ENCODE measurements at places on chromosomes 1 and 21.
A peak's percentile ranks its signal among the peaks of the same experiment; 100 is the strongest.

- H3K36me3 ChIP-seq, result peaks cover 18% of the 10 kb centered on the region
- H3K4me3 ChIP-seq, result no peak overlapping the region
- H3K27ac ChIP-seq, result no peak overlapping the region
- peaks cover 27% of the 10 kb centered on the region for H3K4me1 ChIP-seq
These were observed 3.9 kb downstream of the TXNIP start for GRCh38 chr1:145992502-145992936.

DNA sequence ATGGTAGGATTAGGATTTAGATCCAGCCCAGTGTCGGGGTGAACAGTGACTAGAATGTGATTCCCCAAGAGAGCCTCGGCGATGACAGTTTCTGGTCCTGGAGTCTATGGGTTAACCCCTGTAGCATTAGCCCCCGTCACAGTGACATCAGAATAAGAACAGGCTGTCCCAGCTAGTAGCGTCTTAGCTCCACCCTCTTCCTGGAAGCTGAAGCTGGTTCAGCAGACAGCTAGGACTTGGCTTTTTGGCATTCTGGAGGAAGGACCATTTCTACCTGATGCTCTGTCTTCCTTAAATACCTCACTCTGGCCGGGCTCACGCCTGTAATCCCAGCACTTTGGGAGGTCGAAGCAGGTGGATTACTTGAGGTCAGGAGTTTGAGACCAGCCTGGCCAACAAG is 5.0 kb downstream of the NDUFS2 start:
- H3K27ac ChIP-seq, result no peak overlapping the region
- no peaks in the 10 kb centered on the region for H3K27me3 ChIP-seq
- H3K4me3 ChIP-seq, result no peak overlapping the region
- DNase-seq, result no peak

DNA sequence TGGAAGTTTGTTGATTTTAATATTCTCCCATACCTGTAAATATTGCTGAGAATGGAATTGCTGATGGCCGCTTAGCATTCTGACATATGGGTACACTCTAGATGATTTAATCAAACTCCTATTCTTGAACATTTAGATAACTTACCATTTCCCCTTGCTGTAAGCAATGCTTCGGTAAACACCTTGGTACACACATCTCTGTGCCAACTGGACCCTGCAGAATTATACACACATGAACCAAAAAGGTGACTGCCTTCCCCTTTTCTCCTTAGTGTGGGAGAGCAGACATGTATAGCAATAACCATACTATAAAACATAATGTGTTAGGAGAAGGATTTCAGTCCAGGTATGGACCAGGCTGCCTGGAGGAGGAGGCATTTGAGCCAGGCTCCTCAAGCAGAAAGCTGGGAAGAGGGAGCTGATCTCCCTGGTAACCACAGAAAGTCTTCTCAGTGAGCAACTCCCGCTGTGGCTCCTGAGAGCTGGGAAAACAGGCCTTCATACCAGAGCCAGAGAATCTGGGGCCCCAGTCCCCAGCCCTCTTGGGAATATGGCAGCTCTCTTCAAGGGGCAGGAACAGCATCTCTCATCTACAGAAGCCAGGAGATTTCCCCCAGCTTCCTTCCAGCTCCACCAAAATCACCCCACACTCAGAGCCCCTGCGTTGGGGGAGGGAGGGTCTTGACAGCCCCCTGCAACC is 33.9 kb upstream of the CSF1 start:
- H3K27ac ChIP-seq, result no peak overlapping the region
- peaks cover 8% of the 10 kb centered on the region for H3K4me1 ChIP-seq
- DNase-seq, result no peak
- no peak overlapping the region for H3K4me3 ChIP-seq

DNA sequence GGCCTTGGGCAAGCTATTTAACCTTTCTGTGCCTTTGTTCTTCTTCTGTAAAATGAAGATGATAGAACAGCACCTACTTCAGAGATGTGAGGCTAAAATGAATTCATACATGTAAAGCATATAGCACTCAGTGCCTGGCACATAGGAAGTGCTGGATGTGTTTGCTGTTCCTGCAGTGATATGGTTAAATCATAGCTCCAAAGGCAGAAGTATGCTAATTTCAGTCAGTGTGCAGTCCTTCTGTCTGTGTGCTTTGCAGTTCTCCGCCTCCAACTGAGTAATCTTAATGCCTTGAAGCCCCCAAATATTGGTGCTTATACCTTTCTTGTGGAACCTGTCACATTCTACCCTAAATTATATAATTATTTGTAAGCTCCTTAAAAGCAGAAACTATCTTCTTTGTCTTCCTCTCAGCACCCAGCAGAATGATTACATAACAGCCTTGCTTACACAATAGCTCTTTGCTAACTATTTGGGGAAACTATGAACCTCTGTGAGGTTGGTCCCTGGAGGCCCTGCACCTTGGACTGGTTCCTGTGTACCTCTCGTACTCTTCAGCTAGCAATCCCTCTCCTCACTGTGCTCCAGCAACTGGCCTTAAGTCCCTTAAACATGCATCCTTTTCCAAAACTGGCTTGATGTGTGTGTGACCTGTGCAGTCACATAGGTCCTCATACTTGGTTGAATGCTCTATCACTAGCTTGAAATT is 57.0 kb upstream of the CACYBP start:
- no peaks in the 10 kb centered on the region for H3K4me1 ChIP-seq
- no peak overlapping the region for H3K4me3 ChIP-seq
- H3K27ac ChIP-seq, result no peak overlapping the region
- H3K27me3 ChIP-seq, result no peaks in the 10 kb centered on the region
- no peak for DNase-seq

- H3K36me3 ChIP-seq, result no peaks in the 10 kb centered on the region
- no peaks in the 10 kb centered on the region for H3K27me3 ChIP-seq
These were observed 80.0 kb downstream of the DESI2 start for GRCh38 chr1:244732851-244733450.

DNA sequence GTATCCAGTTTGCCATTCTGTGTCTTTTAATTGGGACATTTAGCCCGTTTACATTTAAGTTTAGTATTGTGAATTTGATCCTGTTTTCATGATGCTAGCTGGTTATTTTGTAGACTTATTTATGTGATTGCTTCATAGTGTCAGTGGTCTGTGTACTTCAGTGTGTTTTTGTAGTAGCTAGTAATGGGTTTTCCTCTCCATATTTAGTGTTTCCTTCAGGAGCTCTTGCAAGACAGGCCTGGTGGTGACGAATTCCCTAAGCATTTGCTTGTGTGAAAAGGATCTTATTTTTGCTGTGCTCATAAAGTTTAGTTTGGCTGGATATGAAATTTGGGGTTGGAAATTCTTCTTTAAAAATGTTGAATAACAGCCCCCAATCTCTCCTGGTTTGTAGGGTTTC is 69.2 kb upstream of the PDC start:
- no peak overlapping the region for H3K27ac ChIP-seq
- peaks cover 10% of the 10 kb centered on the region for H3K4me1 ChIP-seq
- H3K27me3 ChIP-seq, result no peaks in the 10 kb centered on the region
- no peaks in the 10 kb centered on the region for H3K36me3 ChIP-seq

DNA sequence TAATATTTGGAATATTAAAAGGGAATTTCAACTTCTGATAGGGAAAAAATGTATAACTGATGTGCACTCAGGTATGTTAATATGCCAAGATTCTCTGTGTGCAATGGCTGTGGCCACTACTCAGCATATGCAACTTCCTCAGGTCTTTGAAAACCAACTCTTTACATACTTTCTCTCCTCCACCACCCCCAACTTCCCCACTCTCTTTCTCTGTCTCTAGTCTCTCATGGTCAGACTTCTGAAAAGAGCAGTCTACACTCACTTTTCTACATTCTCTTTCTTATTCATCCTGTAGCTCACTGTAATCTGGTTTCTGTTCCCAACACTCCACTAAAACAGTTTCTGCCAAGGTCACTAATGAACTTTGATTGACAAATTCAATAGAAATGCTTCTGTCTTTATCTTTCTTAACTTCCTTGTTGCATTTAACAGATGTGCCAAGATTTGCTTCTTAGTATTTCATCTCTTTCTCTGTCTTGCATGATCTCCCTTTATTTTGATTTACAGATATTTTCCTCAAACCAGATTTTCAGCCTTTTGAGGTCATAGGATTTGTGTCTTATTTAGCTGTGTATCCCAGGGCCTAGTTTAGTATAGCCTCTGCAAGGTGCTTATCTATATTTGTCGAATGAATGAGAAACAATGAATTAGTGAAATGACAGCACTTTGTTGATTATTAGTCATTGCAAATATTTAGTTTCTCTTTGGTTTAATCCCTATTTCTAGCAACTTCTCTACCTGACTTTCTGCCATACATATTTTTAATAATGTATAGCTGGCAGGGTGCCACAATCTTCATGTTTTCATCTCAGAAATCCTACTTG is 168.9 kb downstream of the LMO4 start:
- H3K4me3 ChIP-seq, result no peak overlapping the region
- H3K27ac ChIP-seq, result no peak overlapping the region
- DNase-seq, result no peak
- H3K27me3 ChIP-seq, result no peaks in the 10 kb centered on the region

DNA sequence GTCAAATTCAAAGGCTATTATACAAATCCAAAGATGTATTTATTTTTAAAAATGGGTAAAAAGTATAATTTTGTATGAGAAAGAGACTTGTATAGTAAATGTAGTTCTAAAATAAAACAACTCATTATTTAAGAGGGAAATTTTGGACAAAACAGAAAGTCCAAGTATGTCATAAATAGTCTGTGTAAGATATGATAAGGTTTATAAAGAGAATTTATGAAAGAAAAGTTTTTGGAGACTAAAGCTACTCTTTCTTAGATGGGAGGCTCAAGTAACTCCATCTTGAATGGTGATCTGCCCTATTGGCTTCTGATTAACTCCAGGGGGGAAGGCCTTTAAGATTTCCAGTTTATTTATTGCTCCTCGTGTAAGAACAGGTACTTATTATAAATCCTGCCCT is 14.7 kb upstream of the OR2T27 start:
- H3K27ac ChIP-seq, result no peak overlapping the region
- DNase-seq, result no peak
- no peaks in the 10 kb centered on the region for H3K36me3 ChIP-seq
- no peak overlapping the region for H3K4me3 ChIP-seq
- H3K4me1 ChIP-seq, result no peaks in the 10 kb centered on the region

GRCh38 chr1:86706018-86706635 is 1.8 kb downstream of the SH3GLB1 start:
- no peaks in the 10 kb centered on the region for H3K36me3 ChIP-seq
- H3K27ac ChIP-seq, result peak overlapping the region; percentile 89
- H3K27me3 ChIP-seq, result no peaks in the 10 kb centered on the region
- no peak for DNase-seq
- peak overlapping the region; percentile 94 for H3K4me3 ChIP-seq

GRCh38 chr1:103960710-103961109 is 211.0 kb downstream of the AMY1C start:
- H3K27ac ChIP-seq, result no peak overlapping the region
- no peaks in the 10 kb centered on the region for H3K27me3 ChIP-seq
- no peaks in the 10 kb centered on the region for H3K36me3 ChIP-seq
- no peaks in the 10 kb centered on the region for H3K4me1 ChIP-seq
- no peak for DNase-seq

DNA sequence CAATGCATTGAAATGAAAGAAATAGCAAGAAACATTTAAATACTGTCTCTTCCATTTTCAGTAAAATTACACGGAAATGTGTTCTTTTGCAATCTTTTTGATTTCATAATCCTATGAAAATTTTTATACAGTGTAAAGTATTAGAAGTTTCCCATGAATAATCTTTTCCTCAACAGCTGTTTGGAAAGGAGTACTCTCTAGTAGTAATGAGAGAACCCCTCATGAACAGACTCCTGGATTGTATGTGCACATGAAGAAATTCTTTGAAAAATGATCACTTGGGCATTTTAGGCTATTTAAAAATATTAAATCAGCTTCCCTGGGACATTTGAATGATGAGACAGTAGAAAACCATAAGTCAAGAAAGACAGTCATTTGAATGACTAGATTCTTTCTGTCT is 64.4 kb downstream of the LHX9 start:
- no peaks in the 10 kb centered on the region for H3K4me1 ChIP-seq
- H3K27ac ChIP-seq, result no peak overlapping the region
- H3K36me3 ChIP-seq, result no peaks in the 10 kb centered on the region
- DNase-seq, result no peak
- H3K27me3 ChIP-seq, result peaks cover 5% of the 10 kb centered on the region
- H3K4me3 ChIP-seq, result no peak overlapping the region

- H3K4me1 ChIP-seq, result peaks cover 7% of the 10 kb centered on the region
- DNase-seq, result no peak
- no peak overlapping the region for H3K4me3 ChIP-seq
- no peak overlapping the region for H3K27ac ChIP-seq
These were observed 279.0 kb downstream of the MATN1 start for GRCh38 chr1:30444401-30444800.

GRCh38 chr1:231187571-231187970 is 25.7 kb downstream of the TRIM67 start:
- no peak overlapping the region for H3K4me3 ChIP-seq
- peaks cover 11% of the 10 kb centered on the region for H3K27me3 ChIP-seq
- no peak for DNase-seq

GRCh38 chr1:21313203-21313885 is 23.1 kb upstream of the ECE1 start:
- H3K4me3 ChIP-seq, result no peak overlapping the region
- no peaks in the 10 kb centered on the region for H3K27me3 ChIP-seq
- H3K36me3 ChIP-seq, result no peaks in the 10 kb centered on the region
- no peak for DNase-seq
- peaks cover 19% of the 10 kb centered on the region for H3K4me1 ChIP-seq
- H3K27ac ChIP-seq, result no peak overlapping the region

DNA sequence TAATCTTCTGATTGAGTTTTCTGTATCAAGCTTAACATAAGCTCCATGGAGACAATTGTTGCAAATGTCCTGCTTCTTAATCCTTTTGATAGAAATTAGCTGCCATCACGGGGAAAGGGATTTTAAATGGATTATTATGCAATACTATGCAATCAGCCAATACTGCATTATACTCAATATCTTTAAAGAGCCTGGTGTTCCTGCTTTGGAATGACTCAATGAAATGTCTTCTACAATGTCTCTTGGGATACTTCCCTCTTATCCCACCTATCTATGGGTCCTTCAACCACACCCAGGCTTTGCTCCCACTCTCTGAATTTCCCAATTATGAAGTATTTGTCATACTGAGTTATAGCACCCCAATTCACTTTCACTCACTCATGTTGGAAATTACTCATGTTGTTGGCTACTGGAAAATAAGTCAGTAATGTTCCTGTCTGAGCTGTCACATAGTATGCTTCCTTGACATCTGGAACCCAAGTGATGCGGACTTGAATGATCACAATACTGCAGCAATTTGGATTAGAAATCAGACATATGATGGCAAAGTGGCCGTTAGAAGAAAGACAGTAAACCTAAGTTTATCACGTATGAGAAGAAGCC is 85.0 kb downstream of the TPR start:
- H3K4me1 ChIP-seq, result no peaks in the 10 kb centered on the region
- no peak overlapping the region for H3K27ac ChIP-seq
- DNase-seq, result no peak
- H3K27me3 ChIP-seq, result no peaks in the 10 kb centered on the region

DNA sequence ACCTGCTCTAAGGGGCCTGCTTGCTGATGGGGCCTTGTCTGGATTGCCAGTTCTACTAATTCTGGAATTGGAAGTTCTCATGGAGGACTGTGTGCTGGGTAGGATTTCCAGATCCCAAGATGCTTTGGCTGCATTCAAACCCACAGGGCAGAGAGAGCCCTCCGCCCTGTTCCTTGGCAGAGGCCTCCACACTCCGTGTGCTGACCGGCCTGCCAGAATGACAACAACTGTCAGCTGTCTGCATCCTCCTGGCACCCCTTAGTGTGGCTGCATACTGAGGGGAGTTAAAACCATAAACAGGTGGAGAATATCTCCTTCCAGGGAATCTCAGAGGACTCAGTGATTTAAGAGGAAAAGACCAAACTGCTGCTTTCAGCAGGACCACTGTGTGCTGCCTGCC is 60.7 kb downstream of the ADARB1 start:
- H3K4me1 ChIP-seq, result peaks cover 15% of the 10 kb centered on the region
- peaks cover 16% of the 10 kb centered on the region for H3K36me3 ChIP-seq
- DNase-seq, result no peak
- H3K4me3 ChIP-seq, result no peak overlapping the region
- H3K27ac ChIP-seq, result no peak overlapping the region
- H3K27me3 ChIP-seq, result no peaks in the 10 kb centered on the region

Measured in keratinocyte (primary cell).